ENCODE measurements at places on chromosomes 1 and 21.

- DNase-seq, result no peak
Observed at GRCh38 chr1:43129426-43129825, 42.7 kb downstream of the EBNA1BP2 start.

- DNase-seq, result no peak
Observed at GRCh38 chr1:98110674-98111073, 189.8 kb upstream of the DPYD start.

GRCh38 chr1:235375919-235376605 lies 8.8 kb downstream of the TBCE start:
- no peak for DNase-seq

- no peak for DNase-seq
Observed at GRCh38 chr1:37515185-37516034, 844 bp upstream of the MEAF6 start.

GRCh38 chr1:10753299-10753698 lies 43.1 kb downstream of the CASZ1 start:
- no peak for DNase-seq

DNA sequence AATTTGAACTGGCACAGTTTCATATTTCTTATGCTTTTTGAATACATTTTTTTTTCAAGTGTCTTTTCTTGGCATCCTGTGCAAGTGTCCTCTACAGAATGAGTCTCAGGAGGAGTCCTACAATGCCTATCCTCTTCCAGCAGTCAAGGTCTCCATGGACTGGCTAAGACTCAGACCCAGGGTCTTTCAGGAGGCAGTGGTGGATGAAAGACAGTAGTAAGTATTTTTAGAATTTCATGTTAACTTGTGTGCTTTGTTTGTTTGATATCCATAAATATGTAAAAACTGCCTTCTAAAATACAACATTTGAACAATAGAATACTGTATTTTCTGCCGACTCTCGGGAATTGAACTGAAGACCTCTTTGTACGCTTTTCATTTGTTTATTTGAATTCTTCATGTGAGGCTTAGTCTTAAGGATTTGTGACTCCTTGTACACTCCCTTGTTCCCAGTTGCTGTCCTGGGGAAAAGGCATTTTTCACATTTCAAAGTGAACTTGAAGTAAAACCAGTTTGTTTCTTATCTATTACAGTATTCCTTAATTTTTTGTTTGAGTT lies 56.6 kb downstream of the NCF2 start:
- no peak for DNase-seq

- DNase-seq, result no peak
Observed at GRCh38 chr1:113981962-113982931, 3.0 kb downstream of the OLFML3 start.

GRCh38 chr1:200073286-200073637 lies 45.8 kb downstream of the NR5A2 start:
- DNase-seq, result no peak

Measured in non-pigmented ciliary epithelial cell (primary cell).